ENCODE measurements at places on chromosomes 12 and 14.

DNA sequence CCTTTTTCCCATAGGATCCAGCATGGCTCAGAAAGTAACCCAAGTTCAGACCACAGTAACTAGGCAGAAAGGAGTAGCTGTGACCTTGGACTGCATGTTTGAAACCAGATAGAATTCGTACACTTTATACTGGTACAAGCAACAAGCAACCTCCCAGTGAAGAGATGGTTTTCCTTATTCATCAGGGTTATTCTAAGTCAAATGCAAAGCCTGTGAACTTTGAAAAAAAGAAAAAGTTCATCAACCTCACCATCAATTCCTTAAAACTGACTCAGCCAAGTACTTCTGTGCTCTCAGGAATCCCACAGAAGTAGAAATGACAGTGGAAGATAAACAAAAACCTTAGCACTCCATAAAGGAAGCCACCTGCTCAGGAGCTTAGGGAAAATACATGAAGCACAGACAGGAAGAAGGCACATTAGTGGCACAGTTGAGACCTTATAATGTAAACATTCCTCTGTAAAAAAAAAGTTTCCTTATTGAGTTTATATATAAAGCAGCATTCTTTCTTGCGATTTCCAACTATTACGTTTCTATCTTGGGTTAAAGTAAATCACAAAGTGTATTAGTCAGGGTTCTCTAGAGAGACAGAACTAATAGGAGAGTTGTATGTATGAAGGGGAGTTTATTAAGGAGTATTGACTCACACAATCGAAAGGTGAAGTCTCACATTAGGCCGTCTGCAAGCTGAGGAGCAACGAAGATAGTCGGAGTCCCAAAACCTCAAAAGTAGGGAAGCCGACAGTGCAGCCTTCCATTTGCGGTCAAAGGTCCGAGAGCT is 398.4 kb downstream of the DAD1 start:
- no peak for DNase-seq

- no peak for DNase-seq
Observed at GRCh38 chr14:93901813-93902212, 25.3 kb upstream of the FAM181A start.

DNA sequence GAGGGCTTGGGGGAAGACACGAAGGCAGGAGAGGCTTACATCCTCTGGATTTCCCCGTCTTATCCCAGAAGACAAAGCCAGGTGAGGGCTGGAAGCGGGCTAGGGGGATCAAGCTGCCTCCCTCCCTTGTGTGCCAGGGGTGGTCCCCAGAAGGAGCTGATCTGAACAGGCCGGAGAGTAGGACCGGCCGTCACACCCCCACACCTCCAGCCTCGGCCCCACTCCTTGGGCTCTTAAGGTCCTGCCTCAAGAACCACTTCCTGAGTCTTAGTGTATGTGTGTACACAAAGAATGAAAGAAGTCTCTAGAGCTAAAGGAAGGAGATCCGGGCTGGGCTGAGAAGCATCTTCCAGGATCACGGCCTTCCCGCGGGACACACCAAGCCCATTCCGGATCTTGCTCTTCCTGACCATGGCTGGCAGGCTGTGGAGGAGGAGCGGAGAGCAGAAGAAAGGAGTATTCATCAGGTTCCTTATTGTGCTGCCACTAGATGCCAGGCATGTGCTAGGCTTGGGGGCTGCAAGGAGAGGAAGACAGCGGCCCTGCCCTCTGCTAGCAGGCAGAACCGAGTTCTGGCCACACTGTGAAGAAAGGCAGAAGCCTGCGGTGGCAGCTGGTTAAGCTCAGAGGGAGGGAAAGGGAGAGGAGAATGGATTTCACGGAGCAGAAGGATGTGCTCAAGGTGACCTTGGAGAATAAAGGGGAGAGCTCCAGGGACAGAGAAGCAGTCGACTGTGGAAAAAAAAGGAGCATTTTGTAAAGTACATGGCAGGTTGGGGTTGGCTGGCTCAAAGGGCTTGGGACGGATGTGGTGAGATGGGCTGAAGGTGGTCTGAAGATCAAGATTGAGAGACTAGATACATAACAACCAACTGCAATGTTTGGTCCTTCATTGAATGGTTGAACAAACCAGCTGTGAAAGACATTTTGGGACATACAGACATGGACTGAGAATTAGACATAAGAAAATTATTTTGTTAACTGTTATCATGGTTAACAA is 1.3 kb upstream of the CD63 start:
- DNase-seq, result no peak

GRCh38 chr14:89276424-89276975 is 140.5 kb downstream of the FOXN3 start:
- DNase-seq, result peak; percentile 43

DNA sequence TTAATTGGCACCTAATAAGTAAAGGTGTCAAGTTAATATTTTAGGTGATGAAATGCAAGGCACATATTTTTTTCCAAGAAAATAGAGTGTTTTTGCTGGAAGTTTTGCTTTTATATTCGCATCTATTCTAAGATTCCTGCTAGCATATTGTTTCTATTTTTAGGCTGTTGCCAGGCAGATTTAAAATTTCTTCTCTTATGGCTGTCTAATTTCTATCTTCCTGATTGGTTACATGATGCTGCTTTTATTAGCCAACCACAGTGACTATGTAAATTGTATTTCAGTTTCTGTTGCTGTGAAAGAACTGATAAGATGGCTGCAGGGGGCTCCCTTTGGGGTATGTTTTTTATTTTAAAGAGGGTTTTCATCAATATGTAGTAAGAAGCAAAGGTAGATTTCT is 42.7 kb downstream of the ATF7IP start:
- no peak for DNase-seq

DNA sequence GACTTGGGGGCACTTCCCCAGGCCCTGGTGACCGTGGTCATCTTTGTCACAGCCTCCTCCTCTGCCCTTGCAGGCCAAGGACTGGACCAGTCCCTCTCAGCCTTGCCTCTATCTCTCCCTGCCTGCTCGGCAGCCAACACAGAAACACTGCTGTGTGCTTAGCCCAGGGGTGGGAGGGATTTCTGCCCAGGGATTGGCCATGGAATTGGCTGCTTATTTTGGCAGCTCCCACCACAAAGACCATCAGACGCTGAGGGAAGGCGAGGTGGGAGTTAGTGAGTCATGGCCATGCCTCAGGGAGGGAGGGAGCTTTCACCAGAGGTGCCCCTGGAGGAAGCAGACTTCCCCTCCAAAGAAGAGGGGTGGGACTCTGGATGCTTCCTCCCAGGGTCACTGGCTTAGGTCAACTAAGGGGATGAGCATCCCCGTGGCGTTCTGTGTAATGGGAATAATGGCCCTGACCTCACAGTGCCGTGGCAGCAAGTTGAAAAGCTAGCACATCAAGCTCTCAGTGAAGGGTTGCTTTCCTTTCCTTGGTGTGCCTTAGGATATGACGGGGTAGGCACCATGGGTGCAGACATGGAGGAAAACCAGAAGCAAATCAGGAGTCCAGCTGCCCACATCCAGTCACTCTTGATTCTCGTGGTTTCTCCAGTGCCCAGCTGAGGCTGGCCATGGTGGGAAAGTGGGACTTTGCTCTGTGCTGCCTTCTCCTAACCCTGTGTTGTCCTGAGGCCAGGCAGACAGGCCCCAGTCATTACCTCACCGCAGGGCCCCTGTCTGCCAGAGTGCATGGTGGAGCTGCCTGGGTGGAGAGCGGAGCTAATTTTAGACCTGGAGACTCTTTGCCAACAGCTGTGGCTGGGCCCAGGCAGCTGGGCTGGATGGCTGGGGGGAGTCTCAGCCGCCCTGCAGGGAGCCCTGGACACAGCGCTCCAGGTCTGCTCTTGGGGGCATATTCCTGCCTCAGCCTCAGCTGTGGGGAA is 21.4 kb downstream of the B4GALNT3 start:
- no peak for DNase-seq

GRCh38 chr14:77105145-77105939 is 7.3 kb downstream of the CIPC start:
- DNase-seq, result no peak

DNA sequence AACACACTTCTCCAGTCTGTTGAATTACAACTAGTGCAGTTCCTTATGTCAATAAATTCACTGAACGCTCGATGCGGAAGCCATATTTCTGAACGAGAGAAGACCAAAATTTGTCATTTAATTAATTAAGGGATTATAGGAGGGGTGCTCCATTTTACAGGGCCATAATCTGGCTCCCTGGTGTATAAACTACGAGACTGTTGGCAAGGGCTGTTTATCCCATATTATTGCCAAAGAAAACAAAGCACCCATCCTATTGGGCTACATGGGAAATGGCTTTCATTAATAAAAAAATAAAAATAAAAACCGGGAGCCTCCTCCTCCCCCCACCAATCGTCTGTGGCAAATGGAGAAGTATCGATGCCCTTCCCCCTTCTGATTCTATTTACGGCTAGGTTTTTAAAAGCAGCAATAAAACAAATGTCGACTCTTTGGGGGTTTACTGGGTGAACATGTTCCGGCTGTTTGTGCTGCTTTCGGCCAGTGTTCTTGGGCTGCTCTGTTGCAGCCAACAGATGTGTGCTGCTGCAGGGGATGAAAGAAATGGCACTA is 24.8 kb downstream of the ATF7 start:
- no peak for DNase-seq

GRCh38 chr12:46475972-46476645 is 103.5 kb upstream of the SLC38A2 start:
- DNase-seq, result no peak

DNA sequence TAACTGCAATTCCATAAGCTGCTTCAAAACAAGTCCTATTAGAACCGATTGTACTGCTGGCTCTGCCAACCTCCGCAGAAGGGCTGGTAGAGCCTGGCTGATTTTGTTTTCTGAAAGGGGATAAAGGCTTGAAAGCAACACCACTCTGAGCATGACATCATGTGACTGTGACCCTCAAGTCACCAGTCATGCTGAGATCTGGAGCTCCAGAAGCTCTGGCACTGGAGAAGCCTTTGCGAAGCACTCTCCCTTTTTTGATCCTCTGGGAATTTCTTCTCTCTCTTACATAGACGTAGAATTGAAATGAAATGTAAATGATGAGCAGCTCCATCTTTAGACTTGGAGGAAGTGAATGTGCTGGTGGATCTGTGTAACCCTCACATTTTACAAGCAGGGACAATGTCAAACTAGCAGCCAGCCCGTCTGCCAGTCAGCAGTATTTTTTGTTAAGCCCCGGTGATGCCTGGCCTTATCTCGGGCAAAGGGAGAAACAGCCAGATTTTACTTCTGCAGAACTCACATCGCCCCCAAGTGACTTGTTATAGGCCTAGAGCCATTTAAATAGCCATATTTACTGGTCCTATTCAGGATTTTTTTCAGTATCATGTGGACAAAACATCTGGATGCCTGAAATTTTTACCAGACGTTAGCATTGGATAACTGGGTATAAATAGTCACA is 112.1 kb upstream of the NPAS3 start:
- no peak for DNase-seq
